ENCODE measurements at places on chromosomes 4 and X.

DNA sequence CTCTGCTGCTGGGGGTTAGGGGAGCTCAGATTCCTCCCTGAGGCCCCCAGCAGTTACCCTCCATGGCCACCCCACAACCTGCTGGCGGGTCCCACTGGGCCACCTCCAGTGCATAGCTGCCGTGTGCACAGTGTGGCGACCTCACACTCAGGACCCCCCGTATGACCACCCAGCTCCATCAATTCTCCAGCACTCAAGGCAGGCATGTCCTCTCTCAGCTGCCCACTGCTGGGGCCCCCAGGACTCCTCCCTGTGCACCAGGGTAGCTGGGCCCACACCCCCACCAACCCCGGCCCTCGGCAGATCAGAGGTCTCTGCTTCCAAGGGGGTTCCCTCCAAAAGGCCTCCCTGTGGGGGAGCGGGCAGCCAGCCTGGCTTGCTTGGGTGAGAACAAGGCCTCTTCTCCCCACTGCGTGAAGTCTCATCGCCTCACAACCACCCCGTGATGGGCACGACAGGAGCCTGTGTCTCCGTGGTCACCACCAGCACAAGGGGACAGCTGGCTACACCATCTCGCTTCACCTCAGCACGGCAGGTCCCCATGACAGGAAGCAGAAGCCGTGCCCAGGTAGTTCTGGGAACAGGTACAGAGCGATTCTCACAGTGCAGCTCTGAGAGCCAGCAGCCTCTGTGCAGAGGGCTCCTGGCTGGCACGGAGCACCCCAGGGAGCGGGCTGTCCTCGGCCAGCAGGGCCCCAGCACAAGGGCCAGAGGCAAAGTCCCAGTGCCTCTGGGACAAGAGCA lies 4.6 kb upstream of the HAUS3 start:
- no peak for DNase-seq

- no peak for DNase-seq
Measured at GRCh38 chr4:56743550-56743949, 62.5 kb upstream of the HOPX start.

- DNase-seq, result no peak
Measured at GRCh38 chrX:100315566-100315965, 94.5 kb downstream of the PCDH19 start.

- DNase-seq, result no peak
Measured at GRCh38 chr4:109730619-109731545, 1.0 kb upstream of the PLA2G12A start.

DNA sequence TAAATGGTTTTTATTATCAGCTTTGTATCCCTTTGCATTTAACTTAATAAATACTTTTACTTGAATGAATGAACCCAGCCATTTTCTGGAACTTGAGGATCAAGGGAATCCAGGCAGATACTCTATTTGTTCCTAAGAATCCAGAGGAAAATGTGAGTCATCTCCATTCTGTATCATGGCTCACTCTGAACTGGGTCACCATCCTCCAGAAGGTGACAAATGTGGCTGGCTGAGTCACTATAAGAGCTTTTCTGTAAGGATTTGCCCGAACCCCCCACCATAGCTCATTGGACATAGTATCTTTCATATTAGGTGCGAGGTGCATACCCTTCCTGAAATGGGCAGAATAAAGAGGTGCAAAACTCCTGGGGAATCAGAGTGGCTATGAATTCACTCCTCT lies 25.8 kb downstream of the RTL9 start:
- no peak for DNase-seq

DNA sequence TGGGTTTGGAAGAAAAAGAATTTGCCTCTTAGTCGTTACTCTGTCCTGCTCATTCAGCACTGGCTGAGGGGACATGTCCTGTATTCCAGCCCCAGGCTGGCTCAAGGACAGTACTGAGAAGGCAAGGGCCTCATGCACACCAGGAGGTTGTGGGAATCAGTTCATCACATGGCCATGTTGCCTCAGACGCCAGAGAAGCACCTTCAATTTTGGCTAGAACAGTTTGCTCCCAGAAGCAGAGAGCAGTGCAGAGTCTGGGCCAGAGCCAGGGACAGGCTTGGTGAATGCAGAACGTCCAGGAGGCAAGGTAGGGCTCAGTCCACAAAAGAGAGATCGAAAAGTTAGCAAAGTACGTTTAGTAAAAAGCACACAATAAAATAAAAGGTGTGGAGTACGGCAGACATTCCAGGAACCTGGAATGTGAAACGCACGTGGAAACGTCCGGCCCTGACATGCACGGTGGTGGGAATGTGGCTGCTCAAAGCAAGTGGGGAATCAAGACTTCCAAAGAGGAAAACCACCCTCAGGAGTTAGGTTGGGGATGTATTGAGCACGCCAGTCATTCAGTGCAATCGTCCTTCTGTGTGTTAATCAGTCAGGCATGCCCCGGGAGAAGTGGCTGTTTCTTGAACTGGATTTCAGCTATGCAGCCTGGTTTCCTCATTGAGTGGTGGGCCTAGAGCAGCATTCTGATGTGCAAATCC lies 1.2 kb upstream of the SLC2A9 start:
- no peak for DNase-seq
